Urinary bladder (tissue), 4 donors: ENCODE measurements at places on chromosomes 2 and 18. TPM values are rescaled to one million over a fixed set of nuclear protein-coding genes. Genes with fewer than 3 reads are reported as not detected.

RAB27B gene
- polyA plus RNA-seq, result 0.90 TPM

CCDC68 gene
- 5.5 TPM for polyA plus RNA-seq

KHK gene
- polyA plus RNA-seq, result 6.8 TPM

KCNG2 gene
- polyA plus RNA-seq, result 0.46 TPM

EN1 gene
- polyA plus RNA-seq, result not detected

DNA sequence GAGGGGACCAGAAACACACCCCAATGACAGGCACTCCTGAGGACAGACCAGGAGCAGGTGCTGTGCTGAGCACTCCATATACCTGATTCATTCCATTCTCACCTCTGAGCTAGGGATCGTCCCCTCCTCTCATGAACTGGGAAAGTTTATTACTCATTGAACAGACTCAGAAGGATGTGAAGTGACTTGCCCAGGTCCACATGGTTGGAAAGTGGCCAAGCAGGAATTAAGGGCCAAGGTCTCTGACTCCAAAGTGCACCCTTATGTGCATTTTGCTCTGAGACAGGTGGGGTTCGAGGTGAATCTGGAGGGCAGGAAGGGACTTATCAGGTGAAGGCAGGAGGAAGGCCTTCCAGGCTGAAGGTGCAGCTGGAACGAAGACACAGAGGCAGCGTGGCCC is 25.1 kb upstream of the PLB1 start:
- peak; percentile 13 for DNase-seq

- DNase-seq, result no peak
These were observed 86.8 kb upstream of the SPHKAP start for GRCh38 chr2:228268301-228268700.

DNA sequence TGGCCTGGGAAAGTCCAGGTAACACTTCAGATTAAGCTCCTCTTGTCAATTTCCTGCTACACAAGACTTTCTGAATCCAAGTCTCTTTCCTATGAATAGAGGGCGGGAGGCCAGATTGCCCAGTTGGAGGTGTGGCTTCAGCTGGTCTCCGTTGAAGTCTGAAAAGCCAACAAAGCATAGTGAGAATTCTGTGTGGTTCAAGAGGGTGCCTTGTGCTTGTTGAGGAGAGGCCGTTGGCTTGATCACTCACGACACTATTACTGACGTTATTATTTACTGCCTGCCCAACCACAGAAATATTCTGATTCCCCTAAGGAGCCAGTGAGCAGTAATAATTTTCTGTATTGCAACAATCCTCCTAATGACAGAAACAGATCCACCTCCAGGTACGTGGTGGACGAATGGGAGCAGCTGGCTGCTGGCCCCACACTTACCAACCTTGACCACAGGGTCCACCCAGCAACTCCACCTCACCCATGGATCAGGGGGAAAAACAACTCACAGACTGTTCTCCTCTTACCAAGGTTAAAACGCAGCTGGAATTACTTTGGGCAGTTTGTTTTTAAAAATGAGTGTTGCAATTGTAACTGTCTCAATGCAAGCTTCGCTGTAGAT is 21.9 kb downstream of the NRP2 start:
- DNase-seq, result no peak

DNA sequence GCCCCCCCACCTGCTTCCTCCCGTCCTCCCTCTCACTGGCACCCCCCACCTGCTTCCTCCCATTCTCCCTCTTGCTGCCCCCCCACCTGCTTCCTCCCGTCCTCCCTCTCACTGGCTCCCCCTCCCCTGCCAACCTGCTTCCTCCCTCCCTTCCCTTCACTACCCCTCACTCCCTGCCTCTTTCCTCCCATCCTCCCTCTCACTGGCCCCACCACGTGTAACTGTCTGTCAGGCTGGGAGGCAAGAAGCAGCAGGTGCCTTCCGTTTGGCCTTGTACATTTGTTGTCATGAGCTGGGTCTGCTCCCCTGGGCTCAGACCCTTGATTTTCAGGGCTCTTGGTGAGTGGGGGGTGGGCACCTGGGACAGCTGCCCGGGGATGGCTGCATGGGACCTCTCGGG is 19.1 kb downstream of the RTP5 start:
- no peak for DNase-seq

DNA sequence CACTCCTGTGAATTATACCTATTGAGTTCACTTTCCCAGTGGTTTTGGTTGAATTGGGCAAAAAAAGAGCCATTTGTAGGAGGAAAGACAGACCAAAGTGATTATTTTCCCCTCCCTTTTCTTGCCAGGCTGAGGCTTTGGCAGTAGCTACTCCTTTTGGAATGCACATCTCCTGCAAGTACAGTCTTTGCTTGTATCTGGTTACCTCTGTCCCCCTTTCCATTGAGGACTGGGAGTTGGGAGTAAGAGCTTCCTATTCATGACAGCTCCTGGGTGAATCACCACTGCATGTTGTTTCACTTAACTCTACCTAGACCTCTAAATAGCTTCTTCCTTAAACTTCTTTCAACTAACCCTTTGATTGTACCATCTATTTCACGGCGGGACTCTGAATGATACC is 695.3 kb upstream of the ZNF804A start:
- DNase-seq, result no peak

GRCh38 chr2:19541884-19542283 is 183.5 kb upstream of the OSR1 start:
- no peak for DNase-seq

GRCh38 chr2:207768168-207768865 is 1.4 kb downstream of the FZD5 start:
- DNase-seq, result no peak

DNA sequence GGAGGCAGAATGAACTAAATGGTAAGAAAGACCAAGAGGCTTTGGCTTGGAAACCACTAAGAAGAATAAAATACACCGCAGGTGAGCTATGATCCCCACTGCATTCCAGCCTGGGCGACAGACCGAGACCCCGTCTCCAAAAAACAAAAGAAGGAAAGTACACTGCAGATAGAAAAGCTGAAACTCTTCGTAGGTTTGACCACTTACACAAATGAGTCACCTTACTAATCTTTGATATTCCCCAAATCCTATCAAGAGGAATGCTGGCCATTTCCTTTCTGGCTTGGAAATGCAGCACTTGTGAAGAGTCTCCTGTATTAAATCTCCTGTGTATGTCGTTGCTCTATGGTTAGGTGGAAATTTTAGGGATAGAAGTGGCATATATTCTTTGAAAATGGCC is 108.8 kb downstream of the MTCL1 start:
- no peak for DNase-seq

DNA sequence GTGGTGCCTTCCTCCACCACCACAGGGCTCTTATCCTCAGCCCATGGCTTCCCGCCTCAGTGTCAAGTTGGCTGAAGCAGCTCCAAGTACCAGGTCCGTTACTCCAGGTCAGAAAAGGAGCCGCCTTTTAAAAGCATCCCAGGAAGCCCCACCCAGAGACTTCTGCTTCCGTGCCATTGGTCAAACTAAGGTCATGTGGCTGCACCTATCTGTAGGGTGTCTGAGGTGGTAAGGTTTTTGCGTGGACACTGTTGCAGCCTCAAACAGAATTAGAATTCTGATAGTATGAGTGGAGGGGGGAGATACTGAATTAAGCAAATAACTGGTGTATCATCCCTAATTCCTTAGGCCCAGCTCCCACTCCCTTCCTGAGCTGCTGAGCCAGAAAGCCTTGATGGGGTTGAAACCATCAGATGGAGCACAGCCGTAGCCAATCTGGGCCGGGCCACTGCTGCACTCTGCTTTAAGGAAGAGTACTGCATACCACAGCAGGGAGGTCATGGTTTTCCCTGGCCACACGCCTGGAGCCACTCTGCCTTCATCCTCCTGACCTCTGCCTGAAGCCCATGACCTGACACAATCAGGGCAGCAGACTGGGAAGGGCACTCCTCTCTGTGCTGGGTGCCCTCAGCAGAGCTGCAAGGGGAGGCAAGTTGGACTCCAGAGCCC is 8.4 kb downstream of the TMEM247 start:
- no peak for DNase-seq

DNA sequence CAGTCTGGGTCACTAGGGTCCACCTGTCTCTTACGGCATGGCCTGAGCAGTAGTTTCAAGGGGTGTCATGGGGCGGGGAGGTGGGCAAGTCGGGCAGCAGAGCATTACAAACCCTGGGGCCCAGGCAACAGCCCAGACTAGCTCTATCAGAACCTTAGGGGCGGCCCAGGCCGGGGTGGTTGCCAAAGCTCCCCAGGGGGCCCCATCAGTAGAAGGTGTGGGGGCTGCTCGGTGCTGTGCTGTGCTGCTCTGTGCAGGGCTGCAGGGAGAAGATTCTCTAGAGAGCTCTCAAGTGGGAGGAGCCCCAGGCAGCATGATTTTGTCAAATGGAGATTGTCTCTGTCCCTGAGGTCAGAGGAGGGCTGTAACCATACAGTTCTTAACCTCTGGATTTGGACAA is 36.4 kb upstream of the SLC14A1 start:
- DNase-seq, result no peak

DNA sequence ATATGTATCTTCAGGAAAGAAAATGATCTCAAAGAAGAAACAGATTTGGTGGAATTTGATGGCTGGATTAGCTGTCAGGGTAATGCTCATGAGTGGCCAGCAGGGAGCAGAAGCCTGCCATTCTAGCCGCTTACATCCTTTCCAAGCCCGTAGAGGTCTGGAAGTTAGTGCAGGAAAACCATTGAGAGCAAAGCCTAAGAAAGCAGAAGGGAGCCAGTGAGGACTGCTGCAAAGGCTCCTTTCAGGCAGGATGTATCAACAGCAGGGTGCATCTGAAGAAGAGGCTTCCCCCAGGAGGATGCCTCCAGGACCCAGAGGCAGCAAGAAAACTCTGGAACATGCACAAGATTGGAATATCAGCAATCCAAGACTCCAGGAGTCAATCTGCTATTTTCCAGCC is 22.9 kb upstream of the LBH start:
- DNase-seq, result peak; percentile 42

- no peak for DNase-seq
These were observed 151.3 kb upstream of the SOX11 start for GRCh38 chr2:5540856-5541255.

- no peak for DNase-seq
These were observed 51.7 kb downstream of the SNTG2 start for GRCh38 chr2:1002350-1002749.

- DNase-seq, result no peak
These were observed 6.0 kb downstream of the MEIS1 start for GRCh38 chr2:66440708-66441497.

DNA sequence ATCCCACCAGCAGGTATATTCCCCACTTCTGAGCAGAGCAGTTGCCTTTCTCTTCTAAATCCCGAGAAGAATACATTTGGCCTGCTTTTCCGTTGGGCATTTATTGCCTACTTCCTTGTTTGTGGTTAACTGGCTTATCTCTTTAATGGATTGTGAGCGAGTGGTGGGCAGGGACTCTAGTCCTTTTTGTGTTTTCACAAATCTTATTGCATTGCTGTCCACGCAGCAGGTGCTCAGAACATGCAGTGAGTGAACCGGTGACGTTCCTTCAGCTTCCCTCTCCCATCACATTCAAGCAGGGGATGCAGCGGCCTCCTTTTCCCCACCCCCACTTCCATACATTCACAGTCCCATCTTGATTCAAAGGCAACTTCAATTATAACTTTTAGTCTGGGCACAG is 28.9 kb upstream of the GAREM2 start:
- no peak for DNase-seq

GRCh38 chr2:159249990-159250715 is 36.4 kb downstream of the WDSUB1 start:
- DNase-seq, result no peak

GRCh38 chr18:45670281-45670962 is 53.6 kb upstream of the SLC14A1 start:
- DNase-seq, result no peak

DNA sequence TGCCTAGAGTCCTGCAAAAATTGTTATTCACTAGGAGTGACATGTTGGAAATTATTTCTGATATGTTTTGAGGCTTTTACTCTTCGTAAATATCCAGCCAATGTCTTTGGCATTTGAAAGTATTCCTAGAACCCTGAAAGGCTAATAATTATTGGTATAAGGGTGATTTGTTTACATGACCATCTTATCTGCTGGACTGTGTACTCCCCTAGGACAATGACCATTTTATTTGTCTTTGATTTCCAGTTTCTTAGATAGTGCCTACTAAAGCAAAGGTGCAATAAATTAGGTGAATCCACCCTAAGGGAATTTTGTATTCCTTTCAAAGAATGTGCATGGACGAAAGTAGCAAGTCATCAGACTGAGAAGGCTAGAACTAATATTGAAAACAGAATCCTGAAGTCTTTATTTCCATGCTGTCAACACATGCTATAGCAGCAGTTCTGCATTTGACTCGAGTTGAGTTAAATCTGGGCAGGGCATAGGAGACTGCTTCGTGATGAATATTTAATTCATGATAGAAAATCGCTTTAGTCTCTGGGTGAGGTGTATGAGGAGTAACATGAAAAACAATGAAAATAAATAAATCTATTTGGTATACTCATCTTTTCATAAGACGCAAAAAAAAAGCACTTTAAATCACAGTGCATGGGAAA is 235.7 kb downstream of the GPD2 start:
- DNase-seq, result no peak

- no peak for DNase-seq
These were observed 7.8 kb downstream of the CYP20A1 start for GRCh38 chr2:203246646-203247045.

DNA sequence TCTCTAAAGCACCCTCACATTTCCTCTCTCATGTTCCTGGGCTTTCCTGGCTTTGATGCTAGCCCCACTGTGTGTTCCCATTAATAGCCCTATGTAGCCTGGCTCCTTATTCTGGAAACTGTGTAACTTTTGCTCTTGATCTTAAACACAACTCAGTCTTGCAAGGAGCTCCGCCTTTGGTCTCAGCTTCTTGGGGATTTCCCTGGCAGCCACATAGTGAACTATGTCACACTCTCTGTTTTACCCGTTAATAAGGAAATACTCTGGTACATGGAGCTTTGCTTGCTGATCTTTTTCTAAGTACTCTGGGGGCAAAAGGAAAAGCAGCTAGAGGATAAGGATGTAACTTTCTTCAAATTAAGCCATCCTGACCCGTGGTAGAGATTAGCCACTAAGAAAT is 259.3 kb downstream of the NEDD4L start:
- no peak for DNase-seq

DNA sequence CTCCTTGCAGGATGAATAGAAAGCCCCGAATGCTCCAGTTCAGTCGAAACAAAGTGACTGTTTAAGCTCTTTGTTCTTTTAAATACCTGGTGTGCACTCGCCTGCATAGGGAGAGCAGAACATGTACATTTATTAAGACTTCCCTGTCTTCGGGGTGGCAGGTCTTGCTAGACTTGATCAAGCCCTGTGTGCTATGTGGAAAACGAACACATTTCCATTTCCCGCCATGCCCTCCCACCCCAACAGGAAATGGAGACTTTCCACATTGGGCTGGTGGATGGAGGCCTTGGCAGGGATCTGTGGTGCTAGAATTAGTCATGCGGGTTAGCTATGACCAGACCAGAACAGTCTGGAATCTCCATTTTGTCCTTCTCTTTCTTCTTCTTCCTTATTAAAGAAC is 321.0 kb upstream of the THSD7B start:
- DNase-seq, result no peak

DNA sequence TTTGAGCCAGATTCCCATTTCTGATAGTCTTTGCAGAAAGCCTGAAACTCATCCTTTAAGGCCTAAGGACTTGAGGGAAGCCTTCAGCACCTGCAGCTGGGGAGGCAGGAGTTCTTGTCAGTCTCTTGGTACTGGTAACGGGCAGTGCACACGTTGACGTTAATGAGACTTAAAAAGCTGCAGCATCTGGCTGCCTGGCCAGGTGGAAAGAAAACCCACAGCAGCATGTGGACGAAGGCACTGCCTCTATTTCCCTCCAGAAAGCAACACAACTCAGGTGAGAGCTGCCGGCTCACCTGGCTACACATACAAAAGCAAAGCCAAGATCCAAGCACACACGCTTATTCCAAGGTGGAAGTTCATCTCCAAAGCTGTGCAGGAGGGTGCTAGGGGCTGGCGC is 178.8 kb downstream of the ANAPC1 start:
- no peak for DNase-seq

GRCh38 chr2:69968609-69969008 is 7.2 kb upstream of the ASPRV1 start:
- no peak for DNase-seq
